ENCODE measurements at places on chromosomes 11 and 22. TPM values are rescaled to one million over a fixed set of nuclear protein-coding genes. Genes with fewer than 3 reads are reported as not detected.

P2RX3 gene
- total RNA-seq: 3.2 TPM

INPP5J gene
- 16.6 TPM for total RNA-seq

MAPK12 gene
- total RNA-seq: 18.2 TPM

CD3E gene
- total RNA-seq: 0.70 TPM

RIMBP3B gene
- total RNA-seq: 0.08 TPM

DCHS1 gene
- total RNA-seq: 10.7 TPM

ANO1 gene
- total RNA-seq: 6.7 TPM

KRTAP5-8 gene
- total RNA-seq: not detected

SLC6A5 gene
- not detected for total RNA-seq

DNA sequence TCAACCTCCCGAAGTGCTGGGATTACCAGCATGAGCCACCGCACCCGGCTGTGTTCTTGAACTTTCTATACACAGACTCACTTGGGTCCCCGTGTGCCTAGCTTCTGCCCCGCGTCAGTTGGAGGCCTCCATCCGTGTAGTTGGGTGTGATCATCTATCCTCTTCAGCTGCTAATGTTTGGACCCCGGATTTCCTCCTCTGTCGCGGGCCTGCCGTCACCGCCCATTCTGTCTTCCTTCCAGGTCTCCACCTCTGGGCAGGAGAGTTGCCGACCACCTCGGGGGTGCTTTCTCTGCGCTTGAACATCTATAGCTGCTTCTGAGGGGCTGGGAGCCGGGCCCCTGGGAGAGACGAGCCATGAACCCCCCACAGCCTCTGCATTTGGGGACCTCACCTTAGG is 5.5 kb downstream of the CDC42EP1 start:
- no peak for DNase-seq

GRCh38 chr22:39481054-39481453 is 21.0 kb upstream of the MIEF1 start:
- DNase-seq: peak; percentile 55

- DNase-seq: no peak
These were observed 310.1 kb downstream of the CADM1 start for GRCh38 chr11:115193914-115194801.

DNA sequence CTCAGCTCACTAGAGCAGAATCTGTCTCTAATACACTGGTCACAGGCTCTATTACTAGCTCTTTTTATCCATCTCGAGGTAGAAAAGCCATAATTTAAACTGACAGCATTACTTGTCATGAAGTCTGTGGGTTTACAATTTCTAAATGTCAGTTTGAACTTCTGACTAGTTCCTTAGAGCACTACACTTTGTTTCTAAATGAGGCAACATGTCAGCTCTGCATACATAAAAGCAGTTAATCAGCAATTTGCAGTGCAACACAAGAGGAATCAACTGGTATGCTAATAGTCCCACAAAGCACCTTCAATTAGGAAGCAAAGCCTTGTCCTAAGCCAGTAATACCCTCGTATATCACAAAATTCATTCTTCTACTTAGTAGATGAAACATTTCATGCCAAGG is 321.3 kb downstream of the TTC28 start:
- no peak for DNase-seq

DNA sequence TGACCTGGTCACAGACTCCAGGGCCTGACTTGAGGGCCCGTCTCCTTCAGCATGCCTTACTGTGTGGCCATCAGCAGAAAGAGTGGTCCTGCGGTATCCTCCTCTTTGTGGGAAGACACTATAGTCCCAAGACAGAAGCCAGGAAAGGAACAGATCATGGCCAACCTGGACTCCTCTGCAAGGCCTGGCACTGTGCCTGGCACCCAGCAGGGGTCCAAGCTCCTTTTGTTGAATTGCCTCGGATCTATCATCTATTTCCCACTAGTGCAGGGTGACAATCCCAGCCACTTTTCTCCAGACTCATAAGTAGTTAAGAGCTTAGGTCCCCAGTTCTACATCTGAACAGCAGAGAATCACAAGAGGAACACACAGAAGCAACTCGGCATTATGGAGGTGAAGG is 27.0 kb downstream of the DSCAML1 start:
- DNase-seq: no peak

DNA sequence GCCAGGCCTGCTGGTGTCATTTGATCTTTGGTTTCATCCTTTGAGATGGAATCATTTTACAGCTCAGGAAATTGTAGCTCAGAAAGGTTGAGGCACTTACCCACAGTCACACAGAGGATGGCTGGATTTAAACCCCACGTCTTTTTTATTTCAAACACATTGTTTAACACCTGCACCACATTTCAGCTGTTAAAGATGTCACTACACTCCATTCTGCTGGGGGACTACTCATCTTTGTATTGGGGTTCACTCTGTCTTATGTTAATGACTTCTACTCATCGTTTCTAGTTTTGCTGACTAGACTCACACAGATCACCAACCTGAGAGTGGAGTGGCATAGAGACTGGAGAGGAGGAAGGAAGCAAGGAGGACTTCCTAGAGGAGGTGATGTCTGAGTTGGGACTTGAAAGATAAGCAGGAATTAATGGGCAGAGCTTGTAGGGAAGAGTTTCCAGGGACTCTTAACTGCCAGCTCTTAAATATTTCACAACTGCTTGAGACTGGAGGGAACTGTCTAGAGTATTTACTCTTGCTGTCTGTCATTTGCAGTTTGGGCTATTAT is 80.0 kb downstream of the TP53I11 start:
- DNase-seq: no peak

DNA sequence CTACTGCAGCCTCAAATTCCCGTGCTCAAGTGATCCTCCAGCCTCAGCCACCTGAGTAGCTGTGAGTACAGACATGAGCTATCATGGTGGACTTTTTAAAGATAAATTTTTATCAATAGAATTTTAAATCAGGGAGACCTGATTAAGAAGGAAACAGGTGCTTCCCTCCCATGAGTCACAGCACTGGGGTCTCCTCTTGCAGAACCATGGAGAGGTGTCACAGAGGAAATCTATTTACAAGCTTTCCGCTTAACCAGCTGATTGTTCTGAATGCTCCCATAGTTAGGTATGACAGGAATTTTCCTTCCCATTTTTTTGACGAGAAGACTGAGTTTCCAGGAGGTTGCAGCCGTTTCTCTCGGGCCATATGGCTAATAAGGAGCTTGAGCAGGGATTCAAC is 516.1 kb downstream of the MIAT start:
- no peak for DNase-seq

GRCh38 chr11:68367252-68367651 is 54.9 kb downstream of the LRP5 start:
- DNase-seq: no peak

DNA sequence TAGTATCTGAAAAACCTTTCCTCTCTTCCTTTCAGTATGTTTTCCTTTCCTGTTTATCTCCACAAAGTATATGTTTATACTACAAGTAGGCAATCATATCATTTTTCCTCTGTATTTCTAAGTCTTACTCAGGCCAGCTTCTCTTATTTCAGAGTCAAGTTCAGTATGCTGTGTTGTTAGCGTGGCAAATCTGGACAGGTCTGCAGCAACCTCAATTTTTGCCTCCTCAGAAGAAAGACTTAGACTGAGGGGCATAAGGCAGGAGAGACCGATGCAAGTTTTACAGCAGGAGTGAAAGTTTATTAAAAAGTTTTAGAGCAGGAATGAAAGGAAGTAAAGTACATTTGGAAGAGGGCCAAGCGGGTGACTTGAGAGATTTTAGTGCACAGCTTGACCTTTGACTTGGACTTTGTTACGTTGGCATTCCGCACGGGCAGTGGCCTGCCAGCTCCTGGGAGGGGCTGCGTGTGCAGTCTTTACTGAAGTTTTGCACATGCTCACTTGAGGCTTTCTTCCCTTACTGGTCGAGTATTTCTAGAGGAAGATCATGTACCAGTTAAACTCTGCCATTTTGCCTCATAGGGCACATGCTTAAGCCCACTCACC is 343.2 kb downstream of the NTM start:
- no peak for DNase-seq

GRCh38 chr11:111460856-111461255 is 51.3 kb downstream of the BTG4 start:
- DNase-seq: no peak

DNA sequence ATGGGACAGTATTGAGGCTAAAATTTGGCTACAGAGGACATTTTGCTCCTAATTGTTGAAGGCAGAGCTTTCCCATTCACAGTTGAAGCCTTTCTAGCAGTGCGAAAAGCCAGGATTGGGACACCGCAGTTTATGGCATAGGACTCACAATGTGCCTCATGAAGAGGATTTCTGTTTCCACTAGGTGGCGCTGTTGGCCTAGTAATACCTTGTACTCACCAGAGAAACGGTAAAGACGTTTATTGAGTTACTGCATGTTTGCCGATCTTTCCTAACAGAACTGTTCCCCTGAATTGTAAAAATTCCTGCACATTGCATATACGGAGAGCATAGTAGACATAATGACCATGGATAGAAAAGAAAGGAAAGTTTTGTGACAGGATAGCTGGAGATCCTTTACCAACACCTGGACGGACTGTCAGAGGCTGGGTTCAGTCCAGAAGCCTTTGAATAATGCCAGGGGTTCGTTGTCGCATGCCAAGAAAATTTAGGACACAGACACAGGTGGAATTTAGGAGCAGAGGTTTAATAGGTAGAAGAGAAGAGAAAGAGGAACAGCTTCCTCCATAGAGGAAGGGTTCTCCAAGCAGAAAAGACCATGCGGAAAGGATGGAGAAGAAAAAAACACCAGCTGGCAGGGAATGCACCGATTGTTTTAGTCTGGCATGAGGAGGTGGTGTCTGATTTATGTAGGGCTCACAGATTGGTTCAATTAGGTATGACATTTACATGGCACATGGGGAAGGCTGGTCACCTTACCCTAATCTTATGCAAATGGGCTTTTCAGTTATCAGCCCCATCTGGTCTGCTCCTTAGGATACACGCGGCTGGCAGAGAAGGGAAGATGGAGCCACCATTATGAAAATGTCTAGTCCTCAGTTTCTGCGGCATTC is 10.8 kb upstream of the OR51D1 start:
- DNase-seq: no peak

GRCh38 chr11:45933846-45934579 is 11.6 kb downstream of the LARGE2 start:
- DNase-seq: no peak

DNA sequence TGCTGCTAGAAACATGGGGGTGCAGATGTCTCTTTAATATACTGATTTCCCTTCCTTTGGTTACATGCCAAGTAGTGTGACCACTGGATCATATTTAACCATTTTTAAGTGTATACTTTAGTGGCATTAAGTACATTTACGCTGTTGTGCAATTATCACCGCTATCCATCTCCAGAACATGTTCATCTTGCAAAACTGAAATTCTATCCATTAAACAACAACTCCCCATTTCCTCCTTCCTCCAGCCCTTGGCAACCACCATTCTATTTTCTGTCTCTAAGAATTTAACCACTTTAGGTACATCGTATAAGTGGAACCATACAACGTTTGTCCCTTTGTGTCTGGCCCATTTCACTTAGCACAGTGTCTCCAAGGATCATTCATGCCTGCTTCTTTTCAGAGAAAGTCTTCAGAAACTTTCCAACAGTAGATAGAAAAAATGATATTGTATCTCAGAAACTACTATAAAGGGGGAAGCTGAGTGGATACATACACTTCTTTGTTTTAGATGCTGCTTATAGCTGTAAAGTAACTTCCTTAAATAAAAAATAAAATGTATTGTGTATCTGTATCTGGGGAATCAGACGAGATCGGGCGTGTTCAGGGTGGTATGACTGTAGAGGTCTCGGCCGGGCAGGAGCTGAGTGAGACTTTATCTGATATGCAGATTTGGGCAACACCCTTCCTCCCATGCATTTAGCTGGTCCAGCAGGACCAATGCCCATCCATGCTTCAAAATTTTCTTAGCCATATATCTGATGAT is 44.6 kb upstream of the ZBED5 start:
- DNase-seq: no peak

DNA sequence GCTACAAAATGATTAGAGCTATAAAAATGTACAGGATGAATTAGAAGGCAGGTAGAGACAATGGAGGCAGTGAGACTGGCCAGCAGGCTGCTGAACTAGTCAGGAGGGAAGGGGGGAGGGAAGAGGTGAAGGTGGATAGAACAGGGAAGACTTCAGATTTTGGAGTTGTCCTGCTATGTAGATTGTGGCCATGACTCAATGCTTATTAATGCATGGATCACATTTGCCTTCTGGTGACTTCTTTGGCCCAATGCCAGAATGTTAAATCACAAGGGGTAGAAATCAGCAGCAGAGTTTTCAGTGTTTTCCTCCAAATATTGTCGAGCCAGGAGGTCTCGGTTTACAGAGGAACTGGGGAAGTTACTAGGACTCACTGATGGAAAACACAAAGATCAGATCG is 346.6 kb downstream of the AASDHPPT start:
- DNase-seq: no peak

DNA sequence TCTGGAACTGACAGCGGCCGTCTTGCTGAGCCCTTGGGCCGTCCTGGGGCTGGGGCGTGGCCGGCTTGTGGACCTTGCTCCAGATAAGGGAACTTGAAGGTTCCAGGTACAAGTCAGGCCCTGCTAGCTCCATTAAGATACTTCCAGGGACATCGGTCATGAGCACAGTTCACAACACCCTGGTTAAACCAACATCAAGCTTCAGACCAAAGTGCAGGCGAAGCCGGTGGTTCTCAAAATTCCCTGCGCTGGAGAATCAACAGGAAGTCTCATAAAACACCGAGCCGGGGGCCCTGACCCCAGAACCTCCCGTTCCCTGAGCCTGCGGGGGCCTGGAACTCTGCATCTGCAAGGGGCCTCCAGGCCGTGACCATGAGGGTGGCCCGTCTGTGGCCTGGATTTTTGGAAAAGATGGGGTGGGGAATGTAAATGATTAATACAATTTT is 1043.8 kb downstream of the BRD1 start:
- DNase-seq: no peak

DNA sequence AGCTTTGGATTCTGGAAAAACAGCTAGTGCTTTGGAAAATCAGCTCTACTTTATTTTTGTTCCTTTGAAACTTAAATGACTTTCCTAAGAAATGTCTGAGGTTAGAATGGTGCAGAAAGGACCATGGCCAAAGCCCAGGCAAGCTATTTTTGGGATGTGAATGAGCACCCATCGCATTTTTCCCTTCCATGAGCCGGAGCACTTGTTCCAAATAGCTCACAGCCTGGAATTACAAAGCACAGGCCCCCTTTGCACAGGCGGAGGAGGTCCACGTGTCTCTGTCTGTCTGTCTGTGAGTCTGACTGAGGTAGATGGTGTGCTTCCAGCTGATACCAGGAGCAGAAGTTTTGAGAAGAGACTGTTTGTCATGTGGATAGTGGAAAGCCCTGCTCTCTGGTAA is 50.7 kb downstream of the MICAL2 start:
- DNase-seq: no peak

GRCh38 chr11:33269822-33270221 is 12.6 kb downstream of the HIPK3 start:
- no peak for DNase-seq

DNA sequence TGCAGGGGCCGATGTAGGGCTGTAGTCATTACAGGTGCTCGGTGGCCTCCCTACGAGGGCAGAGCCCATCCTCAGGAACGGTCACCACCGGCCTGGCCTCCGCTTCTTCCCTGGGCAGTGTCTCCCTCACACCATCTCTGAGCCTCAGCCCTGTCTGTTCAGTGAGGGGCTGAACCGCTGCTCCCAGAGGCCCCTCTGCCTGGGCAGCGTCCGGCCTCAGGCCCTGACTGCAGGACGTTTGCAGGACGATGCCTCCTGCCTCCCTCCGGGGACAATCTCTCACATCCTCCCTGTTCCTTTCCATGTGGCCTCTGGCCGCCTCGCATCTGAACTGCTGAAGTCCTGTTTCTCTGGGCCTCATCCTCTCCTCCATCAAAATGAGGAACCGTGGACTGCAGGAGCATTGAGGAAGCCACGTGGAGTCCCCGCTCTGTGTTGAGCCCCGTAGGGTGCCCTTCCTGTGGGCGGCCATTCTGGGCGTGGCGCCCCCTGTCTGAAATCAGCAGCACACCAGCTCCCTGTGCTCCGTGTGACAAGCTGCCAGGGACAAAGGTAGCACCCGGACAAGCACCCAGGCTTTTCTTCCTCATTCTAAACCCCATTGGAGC is 933.5 kb downstream of the BRD1 start:
- no peak for DNase-seq

Data from Right ventricle myocardium inferior (tissue), 1 donor.